ENCODE measurements at places on chromosomes 3 and 15. TPM values are rescaled to one million over a fixed set of nuclear protein-coding genes. Genes with fewer than 3 reads are reported as not detected.

The TF gene
- total RNA-seq, result not detected

- DNase-seq, result no peak
Observed at GRCh38 chr3:11611341-11611799, 32.3 kb downstream of the VGLL4 start.

DNA sequence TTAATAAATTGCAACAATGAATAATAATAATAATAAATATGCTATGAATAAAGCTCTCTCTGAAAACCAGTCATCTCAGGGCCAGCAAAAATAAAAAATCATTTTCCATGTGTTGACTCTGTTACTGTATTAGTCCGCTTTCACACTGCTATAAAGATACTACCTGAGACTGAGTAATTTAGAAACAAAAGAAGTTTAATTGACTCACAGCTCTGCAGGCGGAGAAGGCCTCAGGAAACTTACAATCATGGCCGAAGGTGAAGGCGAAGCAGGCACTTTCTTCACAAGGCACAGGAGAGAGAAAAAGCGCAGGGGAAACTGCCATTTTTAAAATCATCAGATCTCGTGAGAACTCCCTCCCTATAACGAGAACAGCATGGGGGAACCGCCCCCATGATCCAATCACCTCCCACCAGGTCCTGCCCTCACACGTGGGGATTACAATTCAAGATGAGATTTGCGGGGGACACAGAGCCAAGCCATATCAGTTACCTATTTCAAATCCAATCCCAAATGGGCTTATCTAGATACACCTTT lies 224.1 kb downstream of the IGSF11 start:
- peak; percentile 28 for DNase-seq

The ZNF35 gene
- total RNA-seq, result 0.49 TPM

- DNase-seq, result no peak
Observed at GRCh38 chr3:172591125-172591605, 67.9 kb upstream of the TNFSF10 start.

- DNase-seq, result peak; percentile 47
Observed at GRCh38 chr3:187744169-187745151, 808 bp downstream of the BCL6 start.

The BSN gene
- 0.10 TPM for total RNA-seq

The TXNRD3 gene
- 7.8 TPM for total RNA-seq

DNA sequence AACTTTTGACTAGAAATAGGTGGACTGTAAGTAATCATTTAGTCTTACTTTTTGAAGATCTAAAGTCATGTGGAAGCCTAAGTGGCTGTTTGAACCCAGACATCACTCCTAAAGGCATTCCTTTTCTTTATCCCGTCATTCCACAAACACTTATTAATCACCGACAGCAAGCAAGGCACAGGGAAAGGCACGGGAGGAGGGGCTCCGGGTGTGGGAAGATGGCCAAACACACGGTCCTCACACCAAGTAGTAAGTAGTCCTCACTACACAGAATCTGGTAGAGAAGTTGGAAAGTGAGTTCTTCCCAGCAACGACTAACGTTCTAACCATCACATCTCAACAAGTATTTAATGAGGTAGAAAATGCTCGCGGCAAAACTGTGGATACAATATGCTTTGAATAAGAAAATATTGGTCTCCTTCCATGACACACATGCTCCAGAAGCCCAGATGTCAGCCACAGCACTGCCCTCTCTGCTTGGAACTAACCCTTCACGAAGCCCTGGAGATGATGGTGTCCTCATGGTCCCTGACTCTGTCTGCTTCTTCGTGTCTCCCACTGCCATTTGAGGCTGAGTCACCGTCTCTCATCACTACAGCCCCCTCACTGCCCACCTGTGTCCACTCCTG lies 202.2 kb downstream of the OPA1 start:
- no peak for DNase-seq

Measured in RPMI7951 (cell line).